Ureter (tissue), 1 donor: ENCODE measurements at places on chromosomes 2 and 18. TPM values are rescaled to one million over a fixed set of nuclear protein-coding genes. Genes with fewer than 3 reads are reported as not detected.

DNA sequence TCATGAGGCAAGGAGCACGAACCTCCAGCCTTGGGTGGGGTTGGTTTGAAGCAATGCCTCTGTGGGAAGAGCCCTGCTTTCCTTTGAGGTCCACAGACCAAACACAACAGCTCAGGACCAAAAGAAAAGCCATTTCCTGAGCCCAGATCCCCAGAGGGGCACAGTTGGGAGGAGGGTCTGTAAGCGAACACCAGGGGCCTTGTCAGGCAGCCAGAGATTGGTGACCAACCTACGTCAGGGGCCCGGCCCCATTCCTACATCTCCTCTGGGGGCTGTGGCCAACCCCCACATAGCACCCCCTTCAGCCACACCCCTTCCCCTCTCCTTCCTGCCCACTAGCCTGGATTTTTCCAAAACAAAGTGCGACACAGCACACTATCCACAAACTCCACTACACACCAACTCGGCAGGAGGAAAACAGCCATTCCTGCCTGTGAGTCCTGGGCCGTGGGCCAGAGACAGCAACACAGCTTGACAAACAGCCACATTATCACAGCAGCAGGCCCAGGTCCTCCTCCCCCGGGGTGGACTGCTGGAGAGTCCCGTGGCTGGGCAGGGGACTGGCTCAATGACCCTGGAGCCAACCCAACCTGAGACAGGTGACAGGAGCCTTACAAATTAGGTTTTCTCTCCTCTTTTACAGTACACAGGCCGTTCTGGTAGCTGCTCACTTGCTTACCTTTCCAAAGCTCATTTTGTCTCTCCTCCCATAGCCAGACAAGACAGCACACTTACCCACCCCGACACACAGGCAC is 98.8 kb downstream of the TNS1 start:
- DNase-seq: peak; percentile 73

FOXD4L1 gene
- 0.39 TPM for total RNA-seq

- DNase-seq: no peak
Measured at GRCh38 chr2:10217489-10218435, 84.9 kb upstream of the HPCAL1 start.

DNA sequence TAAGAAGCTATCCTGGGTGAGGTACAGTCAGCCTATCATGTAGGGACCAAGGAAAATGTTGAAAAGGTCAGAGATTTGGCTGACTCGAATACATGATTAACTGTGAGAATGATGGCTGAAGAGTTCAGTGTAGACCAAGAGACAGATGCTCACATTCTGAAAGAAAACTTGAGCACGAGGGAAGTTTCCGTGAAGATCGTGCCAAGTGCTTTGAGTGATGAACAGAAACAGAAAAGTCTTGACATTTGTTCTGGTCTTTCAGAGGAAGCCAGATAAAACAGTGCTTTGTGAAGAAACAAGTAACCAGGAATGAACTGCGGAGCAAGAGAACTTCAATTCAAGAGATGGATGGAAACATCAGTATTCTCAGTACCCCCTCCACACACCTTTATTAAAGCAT is 500.3 kb upstream of the SMIM21 start:
- no peak for DNase-seq

DNA sequence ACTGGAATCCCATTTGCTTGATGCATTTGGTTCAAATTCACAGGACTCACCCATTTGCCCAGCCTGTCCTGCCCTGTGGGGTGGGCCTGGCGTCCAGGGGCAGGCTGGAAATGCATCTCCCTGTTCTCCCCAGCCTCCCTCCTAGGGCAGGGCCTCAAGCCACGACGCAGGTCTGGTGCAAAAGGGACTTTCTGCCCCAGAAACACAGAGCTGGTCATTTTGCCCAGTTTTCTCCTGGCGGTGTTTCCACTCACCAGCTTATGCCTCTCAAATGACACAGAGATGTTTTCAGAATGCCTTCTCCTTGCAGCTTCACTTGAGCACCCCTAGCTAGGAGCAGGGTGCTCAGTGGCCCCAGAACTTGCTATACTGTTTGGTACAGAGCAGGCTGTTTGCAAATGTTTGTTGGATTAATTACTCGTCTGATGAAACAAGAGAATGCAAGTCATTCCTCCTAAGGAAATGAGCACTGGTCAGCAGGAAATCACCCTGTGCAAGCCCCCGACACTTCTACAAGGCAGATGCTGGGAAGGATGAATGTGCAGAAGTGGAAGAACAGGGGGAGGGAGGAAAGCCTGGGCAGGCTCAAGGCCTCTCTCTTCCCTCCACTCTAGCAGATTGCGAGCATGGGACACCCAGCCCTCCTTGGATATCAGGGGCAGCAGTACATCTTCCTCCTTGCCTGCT is 164.3 kb upstream of the APCDD1 start:
- DNase-seq: no peak

- no peak for DNase-seq
Measured at GRCh38 chr2:168432565-168433186, 23.4 kb upstream of the CERS6 start.

IL1RL2 gene
- total RNA-seq: 5.2 TPM

TTC32 gene
- 19.3 TPM for total RNA-seq

ZSWIM2 gene
- total RNA-seq: not detected

VSNL1 gene
- total RNA-seq: 0.39 TPM

TOGARAM2 gene
- total RNA-seq: 0.31 TPM

STPG4 gene
- total RNA-seq: not detected

DNA sequence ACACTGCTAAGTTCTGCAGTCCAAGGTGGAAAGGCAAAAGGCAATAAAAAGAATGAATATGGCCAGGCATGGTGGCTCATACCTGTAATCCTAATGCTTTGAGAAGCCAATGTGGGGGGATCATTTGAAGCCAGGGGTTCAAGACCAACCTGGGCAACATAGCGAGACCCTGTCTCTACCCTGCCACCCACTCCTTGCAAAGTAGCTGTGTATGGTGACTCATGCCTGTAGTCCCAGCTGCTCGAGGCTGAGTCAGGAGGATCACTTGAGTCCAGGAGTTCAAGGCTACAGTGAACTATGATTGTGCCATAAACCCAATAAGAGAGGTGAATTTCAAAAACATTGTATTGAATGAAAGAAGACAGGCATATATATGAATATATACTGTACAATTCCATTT is 2.4 kb downstream of the MYL12B start:
- DNase-seq: no peak

DNA sequence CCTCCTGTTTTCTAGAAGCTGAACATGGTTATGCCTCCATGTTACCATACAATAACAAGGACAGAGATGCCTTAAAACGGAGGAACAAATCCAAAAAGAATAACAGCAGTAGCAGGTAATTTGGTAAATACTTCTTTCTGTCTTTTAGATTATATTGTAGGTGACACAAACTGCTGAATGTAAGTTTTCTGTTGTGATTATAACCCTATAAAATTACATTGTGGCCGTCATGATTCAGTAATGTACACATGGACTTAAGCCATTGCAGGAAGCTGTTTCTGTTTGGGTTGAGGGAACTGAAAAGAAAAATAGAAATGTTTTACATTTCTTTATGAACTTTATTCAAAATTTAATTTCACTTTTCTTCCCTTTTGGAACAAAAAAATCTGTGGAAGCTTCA is 1.2 kb downstream of the MXD1 start:
- no peak for DNase-seq

APOB gene
- 0.75 TPM for total RNA-seq

GRCh38 chr2:69188182-69188900 is 175.4 kb downstream of the ANTXR1 start:
- no peak for DNase-seq

KLHL30 gene
- 2.2 TPM for total RNA-seq

DNA sequence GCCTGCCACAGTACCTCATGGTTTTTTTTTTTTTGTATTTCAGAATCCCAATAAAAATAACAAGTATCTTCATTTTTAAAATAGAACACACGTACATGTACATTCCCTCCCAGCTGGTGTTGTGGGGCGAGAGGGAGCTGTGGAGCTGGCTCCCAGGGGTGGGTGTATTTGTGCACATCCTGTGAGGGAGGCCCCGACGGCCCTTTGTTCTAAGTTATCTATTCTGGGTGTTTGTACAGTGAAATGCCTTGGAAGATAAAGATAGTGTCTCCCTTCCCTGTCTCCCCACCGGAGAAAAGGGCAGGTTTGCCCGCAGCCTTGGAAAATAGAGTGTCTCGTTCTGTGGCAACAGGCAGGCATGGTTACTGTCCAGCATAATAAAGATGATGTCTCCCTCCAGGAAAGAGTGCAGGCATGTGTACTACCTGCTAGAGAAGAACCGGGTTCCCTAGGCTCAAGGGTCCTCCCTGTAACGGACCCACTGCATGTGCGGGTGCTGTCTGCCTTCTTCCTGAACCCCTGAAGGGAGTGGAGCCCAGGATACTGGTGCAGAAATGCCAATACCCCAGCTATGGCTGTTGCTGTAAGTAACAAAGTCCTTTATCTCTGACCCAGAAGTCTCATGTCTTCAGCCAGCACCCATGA is 12.1 kb upstream of the ALLC start:
- DNase-seq: no peak

- no peak for DNase-seq
Measured at GRCh38 chr2:18180031-18180610, 301.7 kb downstream of the KCNS3 start.

UGT1A7 gene
- 7.7 TPM for total RNA-seq

BABAM2 gene
- total RNA-seq: 76.3 TPM

DNA sequence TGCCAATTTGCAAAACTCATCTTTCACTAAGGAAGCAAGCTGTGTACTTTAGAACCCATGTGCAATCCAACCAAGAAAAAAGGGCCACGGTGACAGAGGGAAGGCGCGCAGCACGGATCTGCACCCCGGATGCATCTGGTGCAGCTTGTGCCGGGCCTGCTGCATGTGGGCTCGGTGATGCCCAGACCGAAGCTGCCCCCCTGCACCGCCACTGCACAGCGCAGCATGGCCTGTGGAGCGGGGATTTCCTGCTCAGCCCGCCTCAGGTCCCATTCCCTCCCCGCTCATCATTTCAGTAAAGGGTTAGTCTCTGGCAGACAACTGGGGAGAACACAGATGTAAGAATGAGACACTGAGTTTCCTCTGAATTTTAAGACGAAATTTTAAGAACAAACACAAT is 43.0 kb downstream of the MC2R start:
- no peak for DNase-seq

OSR1 gene
- total RNA-seq: 34.7 TPM

DNER gene
- total RNA-seq: 0.34 TPM

DNA sequence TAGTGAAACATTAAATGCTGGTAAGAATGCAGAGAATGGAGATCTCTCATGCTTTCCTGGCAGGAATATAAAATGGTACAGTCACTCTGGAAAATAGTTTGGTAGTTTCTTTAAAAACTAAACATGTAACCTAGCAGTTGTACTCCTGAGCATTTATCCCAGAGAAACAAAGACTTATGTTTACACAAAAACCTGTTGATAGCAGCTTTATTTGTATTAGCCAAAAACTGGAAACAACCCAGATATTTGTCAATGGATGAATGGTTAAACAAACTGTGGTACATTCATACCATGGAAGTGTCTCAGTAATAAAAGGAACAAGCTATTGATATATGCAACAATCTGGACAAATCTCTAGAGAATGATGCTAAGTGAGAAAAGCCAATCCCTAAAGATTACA is 81.7 kb upstream of the CTAGE1 start:
- no peak for DNase-seq
